ENCODE measurements at places on chromosomes 5 and 9.

- DNase-seq, result no peak
These were observed 11.7 kb upstream of the FGF1 start for GRCh38 chr5:142697356-142698255.

GRCh38 chr9:95606489-95607350 lies 89.9 kb upstream of the PTCH1 start:
- DNase-seq, result no peak

DNA sequence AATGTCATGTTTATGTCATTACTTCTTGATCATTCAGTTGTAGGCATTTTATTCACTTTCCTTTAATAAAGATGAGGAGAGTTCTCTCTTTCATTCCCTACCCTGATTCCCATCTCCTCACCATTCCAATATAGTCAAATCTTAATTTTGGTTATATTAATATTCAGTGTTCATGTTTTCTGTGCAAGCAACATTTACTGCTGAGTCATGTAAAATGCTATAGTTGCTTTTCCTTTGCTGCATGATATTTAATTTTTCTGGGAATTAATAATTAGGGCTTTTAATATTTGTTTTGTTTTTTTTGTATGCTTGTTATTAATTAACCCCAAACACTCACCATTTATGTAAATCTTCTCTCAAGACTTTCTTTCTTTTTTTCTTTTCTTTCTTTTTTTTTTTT lies 18.5 kb downstream of the POU4F3 start:
- no peak for DNase-seq

GRCh38 chr5:146419696-146420095 lies 27.4 kb upstream of the TCERG1 start:
- DNase-seq, result no peak

DNA sequence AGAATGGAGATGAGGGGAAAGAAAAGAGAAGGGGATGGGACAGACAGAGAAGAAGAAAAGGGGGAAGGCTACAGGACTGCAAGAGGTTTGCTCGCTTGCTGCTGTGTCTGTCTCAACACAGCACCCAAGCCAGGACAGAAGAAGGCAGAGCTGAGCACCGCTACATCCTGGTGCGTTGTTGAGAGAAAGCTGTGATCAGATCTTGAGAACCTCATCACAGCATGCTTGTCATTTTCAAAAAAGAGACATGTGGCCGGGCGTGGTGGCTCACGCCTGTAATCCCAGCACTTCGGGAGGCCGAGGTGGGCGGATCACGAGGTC lies 110.9 kb downstream of the NXNL2 start:
- DNase-seq, result no peak

- no peak for DNase-seq
These were observed 6.0 kb downstream of the SOHLH1 start for GRCh38 chr9:135693265-135693664.

DNA sequence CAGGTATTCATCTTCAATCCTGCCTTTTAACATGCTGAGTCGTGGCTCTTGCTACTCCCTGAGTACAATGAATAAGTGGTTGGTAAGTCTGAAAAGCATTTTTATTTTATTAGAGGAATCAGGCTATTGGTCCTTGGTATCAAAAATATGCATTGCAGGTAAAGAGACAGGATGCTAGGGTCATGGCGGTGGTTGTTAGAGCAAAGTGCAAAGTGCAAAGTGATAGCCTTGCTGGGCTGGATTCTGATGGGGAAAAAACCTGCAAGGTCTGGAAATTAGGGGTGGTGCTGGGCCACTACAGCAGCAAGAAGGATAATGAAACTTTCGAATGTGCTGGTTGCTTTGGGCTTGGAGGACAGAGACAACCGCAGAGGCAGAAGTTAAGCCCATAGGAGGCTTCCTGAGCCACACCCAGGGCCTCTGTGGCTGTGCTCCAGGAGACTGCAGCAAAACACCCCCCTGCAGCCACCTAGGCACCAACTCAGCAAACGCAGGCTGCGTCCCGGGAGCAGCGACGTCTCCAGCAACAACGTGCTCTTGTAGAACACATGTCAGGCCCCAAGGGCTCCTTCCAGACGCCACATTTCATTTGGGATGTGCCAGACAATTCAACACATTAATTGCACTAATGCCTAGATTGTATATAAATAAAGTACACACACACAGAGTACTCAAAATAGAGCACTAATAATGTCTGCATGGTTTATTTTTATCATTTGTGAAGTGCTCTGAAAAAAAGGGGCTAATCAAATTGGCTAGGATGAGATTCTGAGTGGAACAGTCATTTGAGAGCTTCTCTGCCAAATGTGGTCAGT lies 149.8 kb upstream of the RAPGEF1 start:
- DNase-seq, result no peak

- DNase-seq, result no peak
These were observed 110.5 kb downstream of the PRDM6 start for GRCh38 chr5:123199527-123199926.

DNA sequence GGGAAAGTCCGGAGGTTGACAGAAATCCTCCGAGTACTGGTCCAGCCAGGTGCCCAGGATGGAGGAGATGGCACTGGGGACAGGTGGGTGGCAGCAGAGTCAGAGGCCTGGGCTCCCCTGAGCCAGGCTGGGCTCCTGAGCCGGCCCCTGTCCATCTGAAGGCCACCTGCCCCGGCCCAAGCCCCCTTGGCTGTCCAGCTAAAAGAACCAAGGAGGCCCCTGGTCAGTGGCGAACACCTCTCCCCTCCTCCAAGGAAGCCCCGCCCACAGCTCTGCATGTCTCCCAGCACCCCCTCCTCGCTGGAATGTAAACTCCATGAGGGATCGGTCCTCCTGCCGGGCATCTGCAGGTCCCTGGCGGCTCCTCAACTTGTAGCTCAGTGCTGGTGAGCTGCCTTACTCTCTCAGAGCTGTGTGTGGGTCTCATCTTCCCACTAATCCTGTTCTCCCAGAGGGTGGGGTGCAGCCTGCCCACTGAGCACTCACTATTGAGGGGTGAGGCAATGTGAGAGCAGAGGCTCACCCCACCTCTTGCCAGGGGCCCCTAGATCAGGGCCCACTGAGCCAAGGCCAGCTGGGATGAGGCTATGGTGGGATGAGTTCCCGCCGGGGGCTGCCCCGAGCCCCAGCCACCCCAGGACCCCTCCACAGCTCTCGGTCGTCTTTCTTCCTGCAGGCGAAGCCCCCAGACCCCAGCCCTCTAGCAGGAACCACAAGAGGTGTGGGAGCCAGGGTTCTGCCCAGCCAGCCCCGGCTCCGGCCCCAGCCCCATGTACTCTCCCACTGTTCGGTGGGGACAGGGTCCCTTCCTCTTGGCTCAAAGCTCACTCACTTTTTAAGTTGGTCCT lies 12.0 kb downstream of the RALGDS start:
- DNase-seq, result no peak

DNA sequence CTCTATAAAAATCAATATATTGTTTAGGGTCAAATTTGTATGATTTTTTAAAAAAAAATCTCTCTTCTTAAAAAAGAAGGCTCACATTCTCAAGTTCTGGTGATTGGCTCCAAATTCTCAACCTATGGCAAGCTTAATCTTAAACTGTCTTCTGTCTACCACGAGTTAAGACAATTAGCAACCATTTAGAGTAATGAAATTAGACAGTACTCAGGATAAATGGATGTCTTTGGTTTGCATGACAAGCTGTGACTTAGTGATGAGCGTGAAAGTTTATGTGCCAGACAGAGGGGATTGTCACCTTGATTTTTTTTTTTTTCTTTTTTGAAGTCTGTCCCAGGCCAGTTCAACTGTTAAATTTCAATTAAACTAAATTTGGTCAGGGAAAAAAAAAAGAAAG lies 1632.3 kb downstream of the MAT2B start:
- no peak for DNase-seq

- no peak for DNase-seq
These were observed 205.2 kb upstream of the ZNF608 start for GRCh38 chr5:124951661-124952060.

GRCh38 chr9:18935541-18935940 lies 97.5 kb downstream of the SAXO1 start:
- DNase-seq, result no peak

- no peak for DNase-seq
These were observed 377.2 kb upstream of the KLF4 start for GRCh38 chr9:107866711-107867311.

GRCh38 chr9:83441390-83441789 lies 96.8 kb downstream of the FRMD3 start:
- no peak for DNase-seq

DNA sequence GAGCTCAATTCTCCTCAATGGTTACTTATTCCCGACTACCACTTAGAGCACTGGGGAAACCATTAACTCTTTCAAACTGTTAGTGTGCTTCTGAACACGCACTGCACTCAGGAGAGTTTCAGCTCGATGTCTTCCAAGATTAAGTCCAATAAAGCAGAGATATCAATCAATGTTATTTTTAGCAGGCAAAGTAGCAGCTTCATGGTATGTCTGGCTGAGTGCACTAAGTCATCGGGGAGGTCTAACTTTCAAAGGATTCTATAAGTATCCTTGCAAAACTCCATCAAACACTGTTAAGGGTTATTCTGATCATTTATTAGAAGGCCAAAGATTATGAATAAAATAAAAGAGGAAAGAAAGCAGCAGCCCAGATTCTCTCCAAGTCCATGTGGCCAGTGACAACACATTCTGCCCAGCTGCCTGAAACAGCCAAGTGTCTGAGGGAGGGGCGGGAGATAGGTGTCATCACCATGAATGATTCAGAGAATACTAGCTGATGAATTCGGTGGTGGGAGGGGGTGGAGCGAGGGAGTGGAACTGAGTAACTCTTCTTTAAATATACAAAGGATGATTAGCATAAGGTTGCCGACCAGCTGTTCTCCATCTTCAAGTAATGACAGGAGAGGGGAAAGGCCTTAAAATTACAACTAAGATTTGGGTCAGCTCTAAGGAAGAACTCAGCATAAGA lies 21.3 kb downstream of the NREP start:
- no peak for DNase-seq

DNA sequence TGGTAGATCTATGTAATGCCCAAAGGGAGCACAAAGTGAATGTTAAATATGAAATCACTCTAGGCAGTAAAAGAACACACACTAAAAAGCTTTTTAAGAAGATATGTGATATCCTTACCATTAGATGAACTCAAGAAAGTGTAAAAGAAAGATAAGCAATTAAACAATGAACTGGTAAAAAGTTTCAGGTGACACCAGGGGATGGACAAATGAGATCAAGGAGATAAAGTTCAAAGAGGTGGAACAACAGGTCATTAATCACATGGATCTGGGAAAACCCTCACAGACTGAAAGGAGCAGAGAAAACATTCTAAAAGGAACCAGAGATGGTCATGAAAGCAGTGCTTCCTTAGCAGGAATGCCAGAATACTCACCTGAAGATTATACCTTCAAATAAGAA lies 40.7 kb downstream of the LHFPL2 start:
- no peak for DNase-seq

- no peak for DNase-seq
These were observed 146.5 kb downstream of the PPP2R2B start for GRCh38 chr5:146731909-146732659.

- no peak for DNase-seq
These were observed 285.3 kb downstream of the NR3C1 start for GRCh38 chr5:143118222-143118621.

DNA sequence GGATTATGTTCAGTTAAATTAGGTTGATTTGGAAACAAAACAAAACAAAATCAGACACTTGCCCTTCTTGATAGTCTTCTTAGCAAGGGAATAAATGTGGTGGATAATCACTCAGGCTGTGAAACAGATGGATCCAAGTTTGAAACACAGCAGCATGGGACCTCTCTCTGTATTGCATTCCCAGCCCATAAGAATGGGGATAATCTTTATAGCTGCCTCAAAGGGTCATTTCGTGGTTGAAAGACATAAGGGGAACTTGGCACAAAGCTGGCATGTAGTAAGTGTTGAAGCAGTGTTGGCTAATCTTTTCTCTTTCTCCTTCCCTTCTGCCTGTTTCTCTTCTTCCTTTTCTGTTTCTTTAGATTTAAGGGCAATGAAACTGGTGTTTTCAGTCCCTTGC lies 333.9 kb upstream of the TLE4 start:
- DNase-seq, result no peak

GRCh38 chr5:57082441-57083067 lies 91.3 kb upstream of the GPBP1 start:
- DNase-seq, result no peak

GRCh38 chr5:15993919-15994318 lies 185.7 kb downstream of the MARCHF11 start:
- DNase-seq, result no peak

GRCh38 chr5:178324481-178325310 lies 92.1 kb upstream of the PHYKPL start:
- DNase-seq, result no peak

GRCh38 chr5:141948812-141949211 lies 9.2 kb downstream of the PCDH12 start:
- no peak for DNase-seq

DNA sequence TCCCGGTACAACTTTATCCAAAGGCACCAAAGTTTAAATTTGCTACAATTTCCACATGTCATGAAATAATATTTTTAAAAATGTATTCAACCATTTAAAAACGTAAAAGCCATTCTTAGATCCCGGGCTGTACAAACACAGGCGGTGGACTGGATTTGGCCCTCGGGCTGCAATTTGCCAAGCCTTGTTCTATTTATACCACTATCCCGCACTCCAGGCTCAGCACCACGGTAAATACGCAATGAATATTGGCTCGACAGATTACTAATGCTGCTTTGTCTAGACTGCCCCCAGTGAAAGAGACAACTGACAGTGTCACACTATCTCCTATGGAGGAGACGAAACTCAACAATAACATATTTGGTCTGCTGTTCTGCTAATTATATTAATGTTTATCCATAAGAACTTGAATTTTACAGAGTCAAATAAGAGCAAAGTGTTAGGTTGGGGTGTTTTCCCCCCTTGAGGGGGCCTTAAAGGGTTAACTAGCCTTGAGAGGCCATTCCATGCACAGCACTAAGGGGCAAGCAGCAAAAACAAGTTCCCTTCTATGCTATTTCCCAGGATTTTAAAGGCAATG lies 98.1 kb downstream of the MARCHF11 start:
- DNase-seq, result no peak

GRCh38 chr9:130116346-130116745 lies 55.9 kb upstream of the NCS1 start:
- no peak for DNase-seq

GRCh38 chr9:4796988-4797853 lies 4.5 kb downstream of the RCL1 start:
- peak; percentile 8 for DNase-seq

DNA sequence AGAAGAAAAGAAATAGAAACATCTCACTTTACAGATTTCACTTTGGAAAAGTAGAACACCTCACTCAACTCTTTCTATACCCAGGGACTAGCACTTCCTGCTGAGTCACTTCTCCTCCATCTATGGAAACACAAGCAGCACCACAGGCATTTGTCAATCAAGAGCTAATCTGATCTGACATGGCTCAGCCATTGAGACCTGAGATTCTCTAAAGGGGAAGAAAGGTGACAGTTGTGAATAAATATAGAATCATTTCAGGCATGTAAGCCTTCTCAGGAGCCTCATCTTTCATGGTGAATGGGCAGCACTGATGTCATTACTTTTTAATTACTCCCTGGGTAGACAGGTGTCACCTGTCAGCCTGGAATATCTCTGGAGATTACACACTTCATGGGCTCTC lies 559.8 kb downstream of the HINT1 start:
- DNase-seq, result no peak

- DNase-seq, result no peak
These were observed 271.4 kb downstream of the TLE1 start for GRCh38 chr9:81417941-81418340.
